Breast epithelium (tissue), 4 donors: ENCODE measurements at places on chromosomes 1 and 21. TPM values are rescaled to one million over a fixed set of nuclear protein-coding genes. Genes with fewer than 3 reads are reported as not detected.

The CCDC17 gene
- total RNA-seq = 4.5 TPM

The S100A5 gene
- total RNA-seq = not detected

The PLK3 gene
- total RNA-seq = 21.6 TPM

The FTCD gene
- 0.59 TPM for total RNA-seq

The SELE gene
- 5.0 TPM for total RNA-seq

The AMPD1 gene
- total RNA-seq = not detected

The PDPN gene
- total RNA-seq = 18.1 TPM

The FMO2 gene
- total RNA-seq = 141 TPM

The KCNJ15 gene
- 0.80 TPM for total RNA-seq

The STUM gene
- 1.1 TPM for total RNA-seq

The CFAP45 gene
- total RNA-seq = 0.80 TPM

The AGO1 gene
- total RNA-seq = 23.4 TPM

The ODR4 gene
- 20.0 TPM for total RNA-seq

The CRB1 gene
- total RNA-seq = 0.33 TPM

The KIRREL1 gene
- total RNA-seq = 55.5 TPM

The KRTAP20-2 gene
- not detected for total RNA-seq

DNA sequence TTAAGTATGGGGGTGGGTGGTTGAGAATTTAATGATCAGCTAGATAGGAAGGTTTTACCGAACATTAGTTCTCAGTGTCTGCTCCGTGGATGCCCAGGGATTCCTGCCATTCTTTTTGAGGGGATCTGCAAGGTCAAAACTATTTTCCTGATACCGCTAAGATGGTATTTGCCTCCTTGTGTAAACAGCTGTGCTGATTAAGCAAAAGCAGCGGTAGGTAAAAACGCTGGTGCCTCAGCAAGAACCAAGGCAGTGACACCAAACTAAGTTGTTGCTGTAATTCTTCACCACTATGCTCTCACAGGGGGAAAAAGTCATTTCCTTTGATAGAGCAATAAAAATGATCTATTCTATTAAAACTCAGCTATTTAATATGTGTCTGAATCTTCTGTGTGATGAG, 229.0 kb downstream of the FMN2 start:
- H3K4me3 ChIP-seq = no peak overlapping the region
- no peak for DNase-seq
- H3K36me3 ChIP-seq = no peaks in the 10 kb centered on the region

DNA sequence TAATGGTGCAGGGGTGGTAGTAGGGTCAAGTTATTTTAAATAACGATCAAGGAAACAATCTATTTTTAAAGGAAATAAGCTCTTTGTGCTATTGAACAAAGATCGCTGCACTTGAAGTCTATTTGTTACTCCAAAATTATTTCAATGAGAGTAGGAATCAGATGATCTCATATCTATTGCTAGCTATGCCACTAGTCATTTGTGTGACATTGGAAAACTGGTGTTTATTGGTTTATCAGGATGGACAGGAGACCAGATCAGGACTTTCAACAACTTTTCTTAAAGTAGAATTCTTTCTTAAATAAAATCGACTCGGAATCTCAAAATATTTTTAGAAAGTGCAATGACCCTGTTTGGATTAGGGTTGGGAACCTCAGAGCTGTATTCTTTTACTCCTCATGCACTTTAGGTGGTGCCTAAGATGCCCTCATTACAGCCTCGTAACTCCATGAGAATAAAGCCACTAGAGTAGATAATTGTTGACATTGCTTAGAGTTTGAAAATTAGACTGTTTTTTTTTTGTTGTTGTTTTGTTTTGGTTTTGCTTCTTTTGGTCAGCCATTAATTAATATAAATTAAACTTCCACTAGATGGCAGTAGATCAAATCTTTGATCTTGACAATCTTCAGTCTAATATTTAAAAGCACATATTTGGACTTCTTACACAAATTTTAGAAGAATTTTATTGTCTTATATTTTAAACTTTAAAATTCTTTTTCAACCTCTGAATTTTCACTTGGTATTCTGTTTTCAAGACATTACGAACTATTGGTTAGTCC, 352.4 kb downstream of the USP25 start:
- DNase-seq = no peak
- H3K27ac ChIP-seq = peak overlapping the region; percentile 64
- no peaks in the 10 kb centered on the region for H3K36me3 ChIP-seq
- no peaks in the 10 kb centered on the region for H3K4me1 ChIP-seq

DNA sequence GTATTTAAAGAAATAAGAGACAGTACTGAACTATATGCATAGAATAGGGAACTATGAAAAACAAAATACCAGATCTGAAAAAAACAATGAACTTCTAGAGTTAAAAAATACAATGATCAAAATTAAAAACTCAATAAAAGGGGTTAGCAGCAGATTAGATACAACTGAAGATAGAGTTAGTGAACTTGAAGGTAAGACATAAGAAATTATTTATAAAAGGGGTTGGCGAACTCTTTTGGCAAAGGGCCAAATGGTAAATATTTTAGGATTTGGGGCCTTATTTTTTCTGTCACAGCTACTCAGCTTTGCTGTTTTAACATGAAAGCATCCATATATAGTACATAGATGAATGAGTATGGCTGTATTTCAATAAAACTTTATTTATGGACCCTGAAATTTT, 111.4 kb downstream of the ST3GAL3 start:
- no peaks in the 10 kb centered on the region for H3K27me3 ChIP-seq
- DNase-seq = no peak
- H3K4me3 ChIP-seq = no peak overlapping the region
- H3K27ac ChIP-seq = no peak overlapping the region
- H3K4me1 ChIP-seq = peaks cover 6% of the 10 kb centered on the region

DNA sequence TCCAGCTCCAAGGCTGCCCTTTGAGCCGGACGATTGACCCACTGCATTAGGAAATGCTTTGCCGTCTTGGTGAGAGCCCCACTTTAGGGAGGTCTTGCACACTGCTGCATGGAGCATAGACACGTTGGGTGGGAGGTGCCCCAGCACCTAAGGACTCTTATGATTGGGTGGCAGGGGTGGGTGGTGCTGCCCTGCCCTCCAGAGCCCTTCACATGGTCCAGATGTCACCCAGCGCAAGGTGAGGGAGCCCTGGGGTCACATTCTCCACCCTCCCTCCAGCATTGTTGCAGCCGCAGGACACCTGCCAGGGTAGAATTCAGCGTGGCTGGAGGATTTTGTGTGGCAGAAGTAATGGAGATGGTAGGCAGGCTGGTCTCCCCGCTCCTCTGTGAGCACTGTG, 137.4 kb upstream of the COL6A1 start:
- no peak overlapping the region for H3K4me3 ChIP-seq
- H3K36me3 ChIP-seq = no peaks in the 10 kb centered on the region
- peak; percentile 22 for DNase-seq
- H3K4me1 ChIP-seq = no peaks in the 10 kb centered on the region
- no peaks in the 10 kb centered on the region for H3K27me3 ChIP-seq

DNA sequence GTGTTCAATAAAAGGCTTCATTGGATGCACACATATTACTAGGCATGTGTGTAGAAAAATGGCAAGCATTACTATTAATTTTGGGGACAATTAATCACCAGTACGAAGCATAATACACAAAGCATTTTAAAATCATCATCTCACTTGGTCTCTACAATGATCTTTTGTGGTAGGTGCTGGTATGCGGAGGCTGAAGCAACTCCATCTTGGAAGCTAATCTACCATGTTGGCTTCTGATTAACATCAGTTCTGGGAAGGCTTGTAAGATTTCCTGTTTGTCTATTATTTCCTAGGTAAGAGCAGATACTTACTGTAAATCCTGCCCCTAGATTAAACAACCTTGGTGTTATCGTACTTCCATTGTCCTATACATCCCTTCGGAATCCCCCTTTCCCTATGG, 121.7 kb upstream of the RUNX1 start:
- no peaks in the 10 kb centered on the region for H3K36me3 ChIP-seq
- no peaks in the 10 kb centered on the region for H3K27me3 ChIP-seq
- no peak for DNase-seq
- H3K4me1 ChIP-seq = no peaks in the 10 kb centered on the region
- no peak overlapping the region for H3K27ac ChIP-seq

GRCh38 chr1:28428990-28429520, 59.5 kb downstream of the PHACTR4 start:
- no peaks in the 10 kb centered on the region for H3K27me3 ChIP-seq
- DNase-seq = no peak
- H3K4me3 ChIP-seq = no peak overlapping the region
- H3K4me1 ChIP-seq = no peaks in the 10 kb centered on the region

GRCh38 chr1:43973981-43974442, 748 bp upstream of the ATP6V0B start:
- H3K27me3 ChIP-seq = no peaks in the 10 kb centered on the region
- H3K27ac ChIP-seq = peak overlapping the region; percentile 96

- no peaks in the 10 kb centered on the region for H3K27me3 ChIP-seq
- DNase-seq = no peak
- no peaks in the 10 kb centered on the region for H3K36me3 ChIP-seq
- H3K4me1 ChIP-seq = no peaks in the 10 kb centered on the region
Measured at GRCh38 chr21:20703112-20703767, 295.0 kb upstream of the NCAM2 start.

GRCh38 chr1:44545961-44546360, 128.3 kb downstream of the TMEM53 start:
- peaks cover 11% of the 10 kb centered on the region for H3K27me3 ChIP-seq
- H3K4me3 ChIP-seq = no peak overlapping the region
- H3K4me1 ChIP-seq = no peaks in the 10 kb centered on the region
- DNase-seq = no peak
- no peak overlapping the region for H3K27ac ChIP-seq
- H3K36me3 ChIP-seq = no peaks in the 10 kb centered on the region

DNA sequence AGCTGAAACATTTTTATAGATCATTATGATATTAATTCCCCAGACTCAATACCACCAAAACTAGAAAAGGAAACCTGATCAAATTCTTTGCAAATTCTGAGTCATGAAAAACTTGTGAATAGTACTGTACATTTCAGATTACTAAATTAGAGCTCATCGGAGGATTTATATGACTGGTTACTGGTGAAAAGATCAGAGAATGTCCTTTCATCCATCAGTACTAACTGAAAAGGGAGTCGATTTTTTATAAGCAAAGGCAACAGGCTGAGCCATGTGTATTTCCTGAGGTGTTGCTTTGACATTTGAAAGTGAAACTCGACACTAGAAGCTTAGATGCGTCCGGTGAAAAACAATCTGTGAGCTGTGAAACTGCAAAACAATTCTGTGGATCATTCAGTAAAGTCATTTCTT, 155.7 kb downstream of the TNFSF18 start:
- no peaks in the 10 kb centered on the region for H3K27me3 ChIP-seq
- no peaks in the 10 kb centered on the region for H3K4me1 ChIP-seq
- no peak overlapping the region for H3K27ac ChIP-seq
- DNase-seq = no peak

DNA sequence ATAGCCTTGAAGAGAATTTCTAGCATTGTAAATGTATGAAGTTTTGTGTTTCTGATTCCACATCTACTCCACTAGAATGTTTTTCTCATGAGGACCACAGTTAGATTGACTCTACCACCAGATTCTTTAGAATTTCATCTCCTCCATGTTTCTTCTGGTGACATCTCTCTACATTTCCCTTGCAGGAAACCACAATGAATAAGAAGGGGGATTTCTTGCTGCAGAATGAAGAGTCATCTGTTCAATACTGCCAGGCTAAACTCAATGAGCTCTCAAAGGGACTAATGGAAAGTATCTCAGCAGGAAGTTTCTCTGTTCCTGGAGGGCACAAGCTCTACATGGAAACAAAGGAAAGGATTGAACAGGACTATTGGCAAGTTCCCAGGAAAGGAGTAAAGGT, 18.6 kb downstream of the GBP6 start:
- no peak for DNase-seq
- H3K4me1 ChIP-seq = no peaks in the 10 kb centered on the region
- no peak overlapping the region for H3K4me3 ChIP-seq
- H3K27me3 ChIP-seq = no peaks in the 10 kb centered on the region
- H3K36me3 ChIP-seq = no peaks in the 10 kb centered on the region
- no peak overlapping the region for H3K27ac ChIP-seq

GRCh38 chr21:23853796-23854379, 1753.4 kb downstream of the MRPL39 start:
- no peak overlapping the region for H3K27ac ChIP-seq
- no peaks in the 10 kb centered on the region for H3K36me3 ChIP-seq
- DNase-seq = no peak
- no peaks in the 10 kb centered on the region for H3K4me1 ChIP-seq
- H3K27me3 ChIP-seq = no peaks in the 10 kb centered on the region

DNA sequence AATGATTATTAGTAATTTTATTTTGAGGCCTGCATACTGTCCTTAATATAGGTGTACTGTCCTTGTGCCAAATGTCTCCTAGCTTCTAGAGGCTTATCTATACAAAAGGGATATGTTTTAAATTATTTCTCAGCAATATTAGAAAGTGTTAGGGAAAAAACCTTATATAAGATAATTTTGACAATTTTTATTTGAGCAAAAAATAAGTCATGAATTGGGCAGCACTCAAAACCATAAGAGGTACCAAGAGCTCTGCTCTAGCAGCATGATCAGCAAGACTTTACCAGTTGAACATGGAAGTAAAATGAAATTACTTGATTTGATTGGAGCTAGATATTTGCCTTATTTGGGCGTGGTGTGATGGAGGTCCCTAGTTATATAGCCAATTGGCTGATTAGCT, 157.1 kb downstream of the PTBP2 start:
- no peak overlapping the region for H3K4me3 ChIP-seq
- no peaks in the 10 kb centered on the region for H3K4me1 ChIP-seq
- no peaks in the 10 kb centered on the region for H3K36me3 ChIP-seq

GRCh38 chr1:14913482-14914177, 239.9 kb upstream of the TMEM51 start:
- no peaks in the 10 kb centered on the region for H3K27me3 ChIP-seq
- H3K27ac ChIP-seq = peak overlapping the region; percentile 86
- no peaks in the 10 kb centered on the region for H3K36me3 ChIP-seq
- peaks cover 10% of the 10 kb centered on the region for H3K4me1 ChIP-seq
